ENCODE measurements at places on chromosomes 2 and 18.

GRCh38 chr2:205781244-205781931, 99.1 kb downstream of the NRP2 start:
- no peak for DNase-seq

DNA sequence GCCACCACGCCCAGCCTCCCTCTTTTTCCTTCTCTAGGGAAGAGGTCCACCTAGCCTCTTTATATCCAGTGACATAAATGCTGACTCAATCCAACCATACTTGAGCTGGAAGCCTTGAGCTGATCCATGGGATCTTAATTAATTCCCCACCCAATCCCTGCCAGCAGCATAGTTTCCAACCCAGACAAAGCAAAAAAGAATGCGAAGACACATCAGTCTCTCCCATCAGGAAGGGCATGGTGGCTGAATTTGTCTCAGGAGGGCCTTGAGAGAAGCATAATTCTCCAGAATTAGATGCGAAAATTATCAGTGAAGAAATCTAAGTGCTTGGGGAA, 22.5 kb downstream of the CASP10 start:
- no peak for DNase-seq

- DNase-seq = no peak
These were observed 66.8 kb downstream of the COA5 start for GRCh38 chr2:98541489-98541888.

DNA sequence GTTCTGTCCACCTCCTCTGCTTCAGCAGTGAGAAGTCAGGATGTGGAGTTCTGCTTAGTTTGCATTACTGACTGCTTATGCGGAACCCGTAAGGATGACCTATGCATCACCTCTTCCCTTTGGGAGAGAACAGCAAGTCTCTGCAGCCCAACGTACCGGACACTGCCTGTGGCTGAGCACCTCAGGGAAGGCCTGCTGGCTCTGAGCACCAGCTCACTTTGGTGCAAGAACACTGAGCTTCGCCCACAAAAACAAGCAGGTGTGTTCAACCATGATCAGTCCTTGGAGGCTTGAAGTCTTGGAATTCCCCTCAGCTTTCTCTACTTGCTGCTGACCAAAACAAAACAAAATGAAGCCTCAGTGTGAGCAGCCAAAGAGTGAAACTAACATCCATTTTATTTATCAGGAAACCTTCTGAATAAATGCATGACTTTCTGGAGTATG, 52.7 kb upstream of the NCK2 start:
- DNase-seq = no peak

GRCh38 chr2:69766014-69766413, 24.1 kb downstream of the ANXA4 start:
- DNase-seq = no peak

- DNase-seq = no peak
These were observed 237.3 kb downstream of the OSR1 start for GRCh38 chr2:19120941-19121750.

GRCh38 chr2:46983065-46983801, 67.6 kb upstream of the MCFD2 start:
- DNase-seq = no peak

- DNase-seq = no peak
These were observed 11.6 kb upstream of the SKOR2 start for GRCh38 chr18:47263150-47263429.

GRCh38 chr2:160721089-160722040, 227.8 kb upstream of the RBMS1 start:
- DNase-seq = no peak

DNA sequence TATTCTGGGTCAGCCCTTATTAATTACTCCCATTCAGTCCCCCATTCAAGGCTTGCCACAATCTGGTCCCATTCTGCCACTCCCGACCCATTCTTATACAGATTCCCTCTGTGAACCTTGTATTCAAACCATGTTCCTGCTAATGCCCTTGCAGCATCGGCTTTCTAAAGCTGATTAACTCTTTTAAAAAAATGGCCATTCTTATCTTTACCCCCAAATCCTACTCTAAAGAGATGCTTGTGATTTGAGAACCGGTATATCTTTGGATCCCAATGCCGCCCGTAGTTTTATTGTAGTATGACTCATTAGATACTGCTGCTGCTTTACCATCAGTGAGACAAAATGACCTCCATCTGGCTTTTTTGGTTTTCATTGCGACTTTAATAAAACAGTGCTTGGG, 72.2 kb downstream of the XRCC5 start:
- DNase-seq = no peak

DNA sequence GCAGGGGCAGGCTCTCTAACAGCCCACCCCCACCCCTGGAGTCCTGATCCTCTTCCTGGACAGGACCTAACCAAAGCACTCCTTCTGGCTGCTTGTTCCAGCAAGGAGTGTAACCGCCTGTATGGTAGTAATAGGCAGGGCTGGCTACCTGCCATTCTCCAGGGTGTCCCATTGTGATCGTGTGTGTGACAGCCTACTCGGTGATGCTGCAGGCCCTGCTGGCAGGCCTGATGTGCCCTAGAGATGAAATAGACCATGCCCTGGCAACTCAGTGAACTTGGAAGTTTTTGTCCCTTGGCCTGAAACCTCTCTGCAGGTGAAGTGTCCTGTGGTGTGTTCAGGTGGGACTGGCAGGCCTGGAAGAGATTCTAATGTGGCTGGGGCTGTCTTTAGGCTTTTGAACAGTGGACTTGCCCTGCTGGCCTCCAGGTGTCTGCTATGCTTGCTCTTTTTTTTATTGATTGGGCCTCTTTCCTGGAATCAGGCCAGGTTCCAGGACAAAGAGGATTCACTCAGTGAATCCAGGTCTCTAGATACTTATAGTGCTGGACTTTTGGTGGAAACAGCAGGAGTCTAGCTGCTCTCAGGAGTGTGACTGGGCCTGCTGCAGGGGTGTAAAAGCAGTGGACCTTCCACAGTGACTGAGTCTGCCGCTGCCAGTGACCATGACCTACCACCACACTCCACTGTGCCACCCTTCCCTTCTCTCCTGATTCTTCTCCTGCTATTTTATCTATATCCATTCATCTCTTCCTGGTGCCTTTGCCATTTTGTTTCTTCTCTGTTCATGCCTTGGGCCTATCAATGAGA, 132.1 kb downstream of the CTIF start:
- no peak for DNase-seq

DNA sequence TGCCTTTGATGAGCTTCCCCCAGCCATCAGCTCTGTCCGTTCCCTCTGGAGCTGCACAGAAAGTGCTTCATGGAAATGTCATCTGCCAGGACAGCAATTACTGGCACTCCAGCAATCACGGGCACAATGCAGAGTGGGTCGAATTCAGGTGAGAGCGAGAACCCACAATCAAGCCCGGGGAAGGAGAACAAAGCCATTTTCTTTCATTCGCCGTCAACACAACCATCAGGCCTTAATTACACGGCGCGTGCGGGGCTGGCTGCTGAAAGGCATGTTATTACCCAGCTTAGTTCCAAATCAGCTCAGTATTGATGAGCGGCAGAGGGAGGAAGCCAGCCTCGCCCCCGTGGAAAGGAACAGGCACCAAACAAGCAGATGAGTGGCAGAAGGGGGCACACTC, 143.9 kb downstream of the MYT1L start:
- no peak for DNase-seq

DNA sequence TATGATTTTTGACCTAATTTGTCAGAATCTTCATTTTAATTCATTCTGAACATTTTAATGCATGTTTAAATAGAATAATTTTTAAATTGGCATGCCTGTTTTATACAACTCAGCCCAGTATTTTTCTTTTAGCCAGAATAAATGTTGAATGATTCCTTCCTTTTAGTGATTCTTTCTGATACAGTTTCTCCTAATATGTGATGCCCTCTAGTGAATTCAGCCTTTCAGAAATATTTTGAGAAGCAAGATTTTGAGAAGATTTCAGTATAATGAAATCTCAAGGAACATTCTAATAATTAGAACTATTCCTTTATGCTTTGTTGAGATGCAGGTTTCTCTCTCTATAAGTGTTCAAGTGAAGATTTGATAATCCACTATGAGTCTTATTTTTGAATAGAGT, 28.5 kb downstream of the LCLAT1 start:
- no peak for DNase-seq

GRCh38 chr2:164624316-164624715, 3.0 kb upstream of the GRB14 start:
- no peak for DNase-seq

DNA sequence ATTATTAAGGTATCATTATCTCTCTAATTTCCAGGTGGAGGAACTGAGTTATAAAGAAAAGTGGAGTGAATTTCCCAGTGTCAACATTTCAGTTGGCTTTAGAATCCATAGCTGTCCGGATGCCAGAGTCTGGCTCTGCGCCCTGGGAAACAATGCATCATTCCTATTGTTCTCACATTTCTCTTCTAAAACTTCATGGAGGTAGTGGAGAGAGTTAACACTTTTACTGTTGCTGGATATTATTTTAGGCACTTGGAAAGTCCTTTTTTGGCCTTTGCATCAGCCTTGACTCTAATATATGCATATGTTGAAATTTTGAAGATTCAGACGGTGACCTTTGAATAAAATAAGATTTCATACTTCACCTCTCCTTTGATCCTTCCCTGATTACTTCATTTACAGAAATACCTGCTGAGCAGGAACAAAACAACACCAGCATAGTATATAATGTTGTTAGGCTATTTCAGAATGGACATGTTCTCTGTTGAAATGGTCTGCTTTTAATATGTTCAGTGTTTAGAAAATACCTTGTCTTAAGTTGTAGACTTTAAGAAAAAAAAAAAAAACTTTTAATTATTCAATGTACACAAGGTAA, 148.8 kb downstream of the EPHA4 start:
- DNase-seq = no peak

DNA sequence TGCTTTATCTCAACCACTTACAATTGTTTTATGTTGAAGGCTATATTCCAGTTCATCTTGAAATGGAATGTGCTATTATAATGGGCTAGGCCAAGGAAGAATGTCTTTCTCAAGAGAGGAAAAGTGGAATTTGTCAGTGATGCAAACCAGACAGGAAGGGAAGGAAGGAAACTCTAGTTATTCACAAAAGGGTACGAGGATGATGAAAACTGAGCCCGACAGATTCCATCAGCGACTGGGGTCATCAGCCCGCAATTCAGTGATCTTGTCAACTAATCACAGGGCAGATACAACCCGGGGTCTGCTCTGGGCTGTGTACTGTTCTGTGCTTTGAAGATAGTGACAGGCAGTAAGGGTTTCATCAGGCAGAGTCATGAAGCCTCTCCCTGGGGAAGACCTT, 23.4 kb upstream of the LYPD6 start:
- DNase-seq = no peak

DNA sequence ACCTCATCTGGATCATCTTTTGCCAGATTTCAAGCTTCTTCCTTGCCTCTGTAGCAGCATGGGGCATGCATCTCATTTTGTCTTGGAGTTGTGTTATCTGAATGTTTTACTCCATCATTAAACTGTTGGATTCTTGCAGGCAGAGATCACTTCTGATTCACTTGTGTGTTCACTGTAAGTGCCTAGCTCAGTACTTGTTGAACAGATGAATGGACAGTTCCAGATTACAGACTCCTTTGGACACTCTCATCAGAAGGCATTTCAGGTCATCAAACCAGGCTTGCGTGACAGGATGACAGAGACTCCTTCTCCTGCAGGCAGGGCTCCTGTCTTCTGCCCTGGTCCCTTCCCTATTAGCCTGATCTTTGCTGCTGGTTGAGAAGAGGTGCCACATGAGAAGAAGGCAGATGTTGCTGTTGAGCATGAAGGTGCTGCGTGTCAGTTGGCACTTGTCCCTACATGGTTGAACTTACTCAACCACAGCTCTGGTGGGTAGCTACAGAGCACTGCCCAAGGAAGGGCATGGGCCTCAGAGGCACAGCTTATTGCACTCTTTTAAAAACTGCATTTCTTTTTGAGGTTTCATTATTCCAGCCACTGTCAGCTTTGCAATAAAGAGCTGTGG, 58.9 kb downstream of the INPP4A start:
- DNase-seq = no peak

DNA sequence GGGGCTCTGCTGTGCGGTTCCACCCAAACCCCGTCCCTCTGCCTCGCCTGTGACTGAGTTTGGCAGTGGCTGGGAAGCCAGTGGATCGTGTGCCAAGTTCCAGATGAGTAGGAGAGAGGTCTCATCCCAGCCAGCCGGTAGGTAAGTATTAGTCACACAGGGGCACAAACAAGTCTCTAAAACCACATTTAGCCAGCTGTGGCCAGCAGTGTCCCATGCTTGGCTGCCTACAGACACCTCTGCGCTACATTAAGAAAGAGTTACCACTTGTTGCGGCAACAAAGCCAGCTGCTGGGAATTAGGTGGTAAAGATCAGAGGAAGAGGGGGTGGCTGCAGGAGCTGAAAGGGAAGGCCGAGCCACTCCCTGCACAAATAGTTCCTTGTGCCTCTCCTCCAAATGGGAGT, 81.2 kb downstream of the GATA6 start:
- no peak for DNase-seq

DNA sequence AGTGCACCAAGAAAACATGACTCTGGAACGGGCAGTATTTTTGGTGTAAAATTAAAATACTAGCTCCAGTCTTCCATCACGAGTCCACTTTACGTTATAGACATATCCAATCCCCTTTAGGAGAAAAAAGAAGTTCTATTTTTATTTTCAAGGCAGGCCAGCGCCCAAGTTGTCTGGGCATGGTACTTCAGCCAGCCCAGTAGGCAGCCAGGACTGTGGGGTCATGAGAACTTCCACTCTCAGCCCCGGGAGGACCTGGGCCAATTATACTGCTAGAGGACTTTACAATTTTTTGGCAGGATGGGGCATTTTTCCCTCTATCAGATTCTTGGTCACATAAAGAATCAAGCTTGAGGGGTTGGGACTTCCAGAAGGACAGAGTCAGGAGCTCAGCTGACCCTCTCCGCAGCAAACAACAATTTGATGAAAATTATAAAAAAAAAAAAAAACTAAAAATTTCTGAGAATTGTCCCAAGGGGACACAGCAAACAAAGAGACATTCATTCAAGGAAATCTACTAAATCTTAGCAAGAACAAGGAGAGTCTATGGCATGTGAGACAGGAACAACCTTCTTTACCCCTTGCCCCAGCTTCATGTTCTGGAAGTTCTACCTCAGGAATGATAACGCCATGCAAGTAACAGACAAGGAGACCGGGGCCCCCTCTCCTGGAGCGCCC, 37.3 kb upstream of the B3GNT2 start:
- no peak for DNase-seq

DNA sequence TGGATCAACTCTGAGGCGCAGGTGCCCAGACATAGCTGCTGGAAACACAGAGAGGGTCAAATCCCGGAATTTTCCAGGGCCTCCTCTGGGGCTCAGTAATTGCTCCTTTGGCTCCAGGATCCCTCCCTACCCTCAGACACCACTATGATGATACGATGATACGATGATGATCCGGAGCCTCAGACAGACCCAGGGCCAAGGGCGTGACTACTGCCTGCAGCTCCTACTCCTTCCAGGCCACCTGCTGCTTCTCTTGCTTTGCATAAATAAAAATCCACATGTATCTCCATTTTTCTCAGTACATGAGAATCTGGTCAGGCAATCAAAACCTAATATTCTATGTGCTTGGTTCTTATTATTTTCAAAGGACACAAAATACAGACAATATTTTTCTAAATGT, 33.7 kb downstream of the MRPL35 start:
- DNase-seq = no peak

DNA sequence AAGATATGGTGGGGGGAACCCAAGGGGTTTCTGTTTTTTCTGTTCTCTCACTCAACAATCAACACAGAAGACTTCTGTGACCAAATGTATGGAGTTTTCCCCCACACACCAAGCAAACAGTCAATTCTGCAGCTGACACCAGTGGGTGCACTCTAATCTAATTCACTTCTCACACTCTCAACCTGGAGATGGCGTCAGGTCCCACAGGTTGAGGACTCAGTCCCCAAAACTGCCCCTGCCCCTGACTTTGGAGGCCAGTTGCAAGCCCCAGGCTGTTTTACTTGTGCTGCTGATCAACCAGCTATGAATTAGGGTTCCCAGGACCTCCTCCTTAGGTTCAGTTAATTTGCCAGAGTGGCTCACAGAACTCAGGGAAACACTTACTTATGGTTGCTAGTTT, 6.2 kb downstream of the RNU2-63P start:
- DNase-seq = no peak

All from stimulated activated CD4-positive, alpha-beta T cell treated with anti-CD3 and anti-CD28 coated beads, Interleukin-2, amount 100 ng/mL, for 24 hours (primary cell).